ENCODE measurements at places on chromosomes 13 and 19.

DNA sequence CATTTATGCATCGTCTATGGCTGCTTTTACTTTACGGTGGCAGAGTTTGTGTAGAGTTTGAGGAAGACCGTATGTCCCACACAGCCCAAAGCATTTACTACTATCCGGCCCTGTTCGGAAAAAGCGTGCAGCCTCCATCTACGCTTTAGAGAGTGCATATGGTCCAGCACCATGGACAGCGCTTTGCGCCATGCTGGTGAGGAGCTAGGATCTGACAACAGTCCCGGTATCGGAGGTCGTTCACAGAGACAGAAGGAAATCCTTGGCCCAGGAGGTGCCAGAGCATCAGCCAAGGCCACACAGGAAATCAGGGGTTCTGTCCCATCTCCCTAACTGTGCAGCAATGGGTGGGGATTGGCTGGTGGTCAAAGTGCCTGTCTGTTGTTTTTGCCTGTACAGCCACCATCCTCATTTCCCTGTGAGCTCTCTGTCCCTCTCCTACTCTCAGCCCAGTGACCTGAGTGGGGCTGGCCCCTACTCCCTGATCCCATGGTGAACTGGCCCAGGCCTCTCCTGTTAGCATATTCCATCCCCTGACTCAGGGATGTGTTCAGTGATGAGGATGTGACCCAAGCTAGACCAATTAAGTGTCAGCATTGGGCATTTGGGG, 16.2 kb upstream of the PRODH2 start:
- peak; percentile 65 for DNase-seq

GRCh38 chr13:78593652-78594455, 9.5 kb downstream of the POU4F1 start:
- DNase-seq = no peak

DNA sequence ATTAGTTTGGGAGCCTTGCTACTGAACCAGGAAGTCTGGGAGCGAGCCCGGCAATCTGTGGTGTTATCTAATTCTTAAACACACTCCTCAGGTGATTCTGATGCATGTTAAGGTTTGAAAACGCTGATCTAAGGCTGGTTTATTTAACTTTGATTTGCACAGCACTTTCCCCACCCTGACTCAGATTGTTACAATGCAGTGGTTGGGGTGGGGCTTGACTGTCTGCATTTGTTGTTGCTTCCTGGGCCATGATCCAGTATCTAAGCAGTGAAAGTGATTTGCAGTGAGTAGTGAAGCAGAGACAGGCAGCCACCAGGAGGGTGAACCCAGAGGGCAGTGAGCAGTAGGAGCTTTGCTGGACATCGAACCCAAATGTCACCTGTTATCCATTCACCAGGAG, 81.6 kb upstream of the ARGLU1 start:
- no peak for DNase-seq

DNA sequence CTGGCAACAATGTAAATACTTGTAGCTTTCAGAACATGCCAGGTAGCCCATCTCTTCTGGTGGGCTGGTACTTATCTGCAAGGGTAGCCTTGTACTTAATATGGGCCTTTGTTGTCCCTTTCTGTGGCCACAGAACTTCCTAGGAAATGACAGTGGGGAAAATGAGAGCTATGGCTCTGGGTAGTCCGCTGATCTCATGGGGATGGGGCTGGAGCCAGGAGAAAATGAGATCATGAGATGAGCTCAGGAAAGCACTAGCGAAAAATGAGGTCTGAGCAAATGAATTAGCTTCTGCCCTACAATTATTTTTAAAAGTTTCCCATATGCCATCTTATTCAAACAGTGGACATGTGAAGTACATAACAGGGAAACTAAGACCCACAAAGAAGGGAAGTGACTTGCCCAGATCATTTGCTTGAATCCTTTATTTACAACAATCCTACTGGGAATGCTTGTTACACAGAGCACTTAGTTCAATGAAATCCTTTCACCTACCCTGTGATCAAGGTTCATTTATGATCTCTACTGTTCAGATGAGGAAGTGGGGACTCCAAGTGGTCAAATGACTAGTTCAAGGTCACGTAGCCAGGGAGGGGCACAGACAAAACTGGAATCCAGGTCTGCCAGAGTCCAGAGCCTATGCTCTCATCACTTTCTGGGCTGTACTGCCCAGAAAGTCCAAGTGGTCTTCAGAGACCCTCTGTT, 87.1 kb downstream of the PTPRS start:
- no peak for DNase-seq

DNA sequence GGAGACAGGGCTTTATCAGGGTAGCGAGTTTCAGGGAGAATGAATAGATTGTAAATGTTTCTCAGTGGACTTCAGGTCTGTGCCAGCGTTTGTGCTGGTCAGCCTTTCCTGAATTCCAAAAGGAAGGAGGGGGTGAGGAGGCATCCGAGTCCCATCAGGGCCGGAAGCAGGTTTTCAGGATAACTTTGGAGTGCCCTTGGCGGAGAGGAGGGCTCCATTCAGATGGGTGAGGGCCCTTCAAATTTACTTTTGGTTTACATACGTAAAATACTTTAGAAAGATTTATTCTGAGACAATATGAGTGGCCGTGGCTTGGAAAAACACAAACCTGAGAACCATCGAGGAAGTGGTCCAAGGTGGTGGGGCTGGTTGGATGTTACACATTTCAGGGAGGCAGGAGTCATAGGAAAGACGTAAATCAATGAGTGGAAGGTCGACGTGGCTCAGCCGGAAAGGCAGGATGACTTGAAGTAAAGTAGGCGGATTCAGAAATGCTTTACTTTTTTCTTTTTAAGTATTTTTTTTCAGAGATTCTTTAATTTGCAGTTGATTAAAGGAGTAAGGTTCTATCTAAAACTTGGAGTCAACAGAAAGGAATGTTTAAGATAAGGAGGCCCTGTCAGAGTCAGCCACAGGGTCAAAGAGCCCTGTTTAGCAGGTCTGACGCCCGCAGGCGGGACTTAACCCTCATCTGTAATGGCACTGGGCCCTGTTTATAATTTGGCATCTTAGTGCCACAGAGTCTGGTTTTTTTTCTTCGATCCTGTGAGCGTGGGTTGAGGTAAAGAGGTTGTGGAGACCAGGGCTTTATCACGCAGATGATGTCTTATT, 32.8 kb downstream of the ATP11A start:
- no peak for DNase-seq

DNA sequence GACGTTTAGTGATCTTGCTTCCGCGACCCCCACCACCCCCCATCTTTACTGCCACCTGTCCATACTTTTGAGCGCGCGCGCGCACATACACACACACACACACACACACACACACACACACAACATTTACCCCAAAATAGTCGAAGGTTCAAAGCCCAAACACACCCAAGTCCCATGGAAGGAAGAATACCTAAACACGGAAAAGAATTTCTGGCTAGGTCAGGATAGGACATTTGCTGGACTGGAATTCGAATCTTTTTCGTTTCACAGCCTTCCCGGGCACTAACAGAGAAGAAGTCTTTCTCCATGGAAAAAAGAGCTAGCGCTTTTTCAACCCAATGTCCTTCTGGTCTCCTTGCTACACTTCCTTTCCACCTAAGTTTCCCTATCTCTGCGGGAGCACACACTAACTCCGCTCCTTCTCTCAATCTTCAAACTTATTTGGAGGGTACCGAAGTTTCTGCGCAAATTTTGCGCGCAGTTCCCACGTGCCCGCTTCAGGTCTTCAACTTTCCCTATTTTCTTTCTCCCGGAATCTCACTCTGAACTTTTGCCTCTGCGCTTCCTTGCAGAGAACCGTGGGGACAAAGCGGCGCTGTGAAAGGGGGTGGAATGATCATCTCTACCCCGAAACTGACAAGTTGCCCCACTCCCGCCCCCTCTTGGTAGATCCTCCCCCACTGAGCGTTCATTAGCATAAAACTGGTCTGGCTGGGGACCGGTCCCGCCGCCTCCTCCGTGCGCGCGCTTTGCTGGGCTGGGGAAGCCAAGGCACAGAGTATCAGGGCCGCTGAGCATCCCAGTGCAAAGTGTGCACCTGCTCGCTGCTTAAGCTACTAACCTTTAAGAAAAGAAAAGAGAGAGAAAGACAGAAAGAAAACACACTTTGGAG, 2.7 kb downstream of the DACH1 start:
- DNase-seq = peak; percentile 19

DNA sequence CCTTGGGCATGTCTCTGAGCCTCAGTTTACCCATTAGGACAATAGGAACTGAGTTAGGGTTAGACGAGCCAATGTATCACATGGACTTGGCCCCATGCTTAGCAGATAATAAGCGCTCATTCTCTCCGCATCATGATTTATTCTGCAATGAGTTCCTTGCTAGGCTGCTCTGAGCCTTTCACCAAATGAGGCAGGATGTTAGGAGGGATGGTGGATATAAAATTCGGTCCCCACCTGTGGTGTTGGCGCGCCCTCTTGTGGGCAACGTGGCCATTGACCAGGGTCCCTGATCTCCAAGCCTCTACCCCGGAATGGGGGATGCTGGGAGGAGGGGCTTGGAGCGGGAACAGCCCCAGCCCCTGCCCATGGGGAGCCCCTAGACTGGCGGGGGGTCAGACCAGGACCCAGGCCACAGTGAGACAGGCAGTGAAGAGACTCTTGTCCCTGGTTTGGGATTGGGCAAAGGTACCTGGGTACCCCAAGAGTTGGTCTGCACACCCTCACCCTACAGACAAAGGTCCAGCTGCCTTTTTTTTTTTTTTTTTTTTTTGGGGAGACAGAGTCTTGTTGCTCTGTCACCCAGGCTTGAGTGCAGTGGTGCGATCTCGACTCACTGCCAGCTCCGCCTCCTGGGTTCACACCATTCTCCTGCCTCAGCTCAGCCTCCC, 43.9 kb downstream of the CERS4 start:
- peak; percentile 84 for DNase-seq

GRCh38 chr19:47503826-47504150, 11.1 kb downstream of the NAPA start:
- no peak for DNase-seq

Measured in GM20000 (cell line).